Kidney epithelial cell (primary cell): ENCODE measurements at places on chromosomes 2 and 18. TPM values are rescaled to one million over a fixed set of nuclear protein-coding genes. Genes with fewer than 3 reads are reported as not detected.

AQP12B gene
- total RNA-seq = not detected in 2 replicates

DNA sequence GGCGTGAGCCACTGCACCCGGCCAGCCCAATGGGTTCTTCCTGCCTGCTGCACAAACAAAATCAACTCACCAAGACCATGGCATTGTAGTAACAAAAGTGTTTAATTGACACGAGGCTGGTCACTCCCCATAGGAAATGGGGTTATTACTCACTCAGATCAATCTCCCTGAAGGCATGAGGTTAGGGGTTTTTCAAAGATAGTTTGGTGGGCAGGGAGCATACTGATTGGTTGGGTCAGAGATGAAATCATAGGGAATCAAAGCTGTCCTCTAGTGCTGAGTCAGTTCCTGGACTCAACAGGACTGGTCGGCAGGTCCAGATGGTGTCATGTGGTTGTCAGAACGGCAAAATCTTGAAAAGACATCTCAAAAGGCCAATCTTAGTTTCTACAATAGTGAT lies 122.1 kb downstream of the TMEM17 start:
- DNase-seq = no peak

ANKRD30B gene
- total RNA-seq = 0.07 and 0.08 TPM in 2 replicates

GRCh38 chr2:46471697-46472096 lies 7.7 kb upstream of the TMEM247 start:
- no peak for DNase-seq

- DNase-seq = no peak
Measured at GRCh38 chr2:231433990-231434389, 30.3 kb downstream of the NCL start.

MC5R gene
- not detected in 2 replicates for total RNA-seq

- DNase-seq = no peak
Measured at GRCh38 chr2:84649487-84650142, 133.3 kb downstream of the DNAH6 start.

GRCh38 chr18:58323866-58324762 lies 280.1 kb downstream of the NEDD4L start:
- no peak for DNase-seq

DNA sequence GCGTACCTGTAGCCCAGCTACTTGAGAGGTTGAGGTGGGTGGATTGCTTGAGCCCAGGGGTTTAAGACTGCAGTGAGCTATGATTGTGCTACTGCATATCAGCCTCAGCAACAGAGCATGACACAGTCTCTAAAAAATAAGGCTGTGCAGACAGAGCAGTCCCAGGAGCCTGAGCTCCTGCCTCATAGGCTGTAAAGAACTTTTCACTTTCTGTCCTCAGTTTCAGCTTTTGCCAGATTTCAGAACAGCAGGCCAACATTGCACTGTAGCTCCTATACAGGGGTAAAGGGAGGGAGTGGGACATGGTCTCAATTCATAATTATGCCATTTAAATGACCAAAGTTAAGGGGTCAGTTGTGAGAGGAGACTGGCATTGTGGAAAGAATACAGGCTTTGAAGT lies 150.6 kb downstream of the GALNT1 start:
- DNase-seq = no peak

CNDP1 gene
- not detected in 2 replicates for total RNA-seq

DNA sequence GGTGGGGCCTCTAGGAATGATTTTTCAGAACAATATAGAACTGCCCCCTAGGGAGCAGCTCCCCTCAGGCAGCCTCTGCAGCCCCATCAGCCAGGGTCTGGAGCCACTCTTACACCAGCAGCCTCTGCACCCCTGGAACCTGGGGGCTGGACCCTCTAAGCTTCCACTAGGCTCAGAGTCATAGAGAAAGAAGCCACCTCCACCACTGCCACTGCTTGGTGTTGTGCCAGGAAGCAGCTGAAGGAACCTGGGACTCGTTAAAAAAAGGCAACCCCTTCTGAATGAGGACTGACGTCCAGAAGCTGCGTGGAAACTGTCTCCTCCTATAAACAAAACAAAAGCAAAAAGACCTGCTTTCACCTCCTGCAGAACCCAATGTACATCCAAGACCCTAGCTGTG lies 98.1 kb upstream of the HS6ST1 start:
- no peak for DNase-seq

SCN7A gene
- total RNA-seq = 0.08 and 0.34 TPM in 2 replicates

DNA sequence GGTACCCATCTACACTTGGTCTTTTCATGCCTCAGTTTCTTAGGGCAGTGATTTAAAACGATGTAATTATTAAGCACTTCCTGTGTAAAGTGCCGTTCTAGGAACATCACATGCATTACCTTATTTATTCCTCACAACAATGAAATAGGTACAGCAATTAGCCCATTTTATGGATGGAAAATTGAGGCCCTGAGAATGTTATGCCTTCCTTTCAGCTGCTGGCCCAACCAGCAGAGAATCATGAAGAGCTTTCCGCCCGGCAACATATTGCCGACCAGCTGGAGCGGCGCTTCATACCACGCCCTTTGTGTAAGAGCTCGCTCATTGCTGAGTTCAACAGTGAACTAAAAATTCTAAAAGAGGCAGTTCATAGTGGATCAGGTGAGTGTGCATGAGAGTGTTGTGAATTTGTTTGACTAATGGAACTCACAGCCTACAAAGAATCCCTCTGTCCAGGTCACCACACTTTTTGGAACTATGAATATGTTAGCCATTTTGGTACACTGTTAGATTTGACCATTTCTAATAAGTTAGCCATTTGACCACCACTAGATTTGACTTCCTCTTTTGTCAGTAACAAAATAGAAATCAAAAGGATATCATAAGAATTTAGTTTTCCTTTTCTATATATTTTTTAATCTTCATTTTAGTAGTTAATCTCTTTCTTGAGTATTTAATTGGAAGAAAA lies 25.6 kb upstream of the RPE start:
- DNase-seq = no peak

DNA sequence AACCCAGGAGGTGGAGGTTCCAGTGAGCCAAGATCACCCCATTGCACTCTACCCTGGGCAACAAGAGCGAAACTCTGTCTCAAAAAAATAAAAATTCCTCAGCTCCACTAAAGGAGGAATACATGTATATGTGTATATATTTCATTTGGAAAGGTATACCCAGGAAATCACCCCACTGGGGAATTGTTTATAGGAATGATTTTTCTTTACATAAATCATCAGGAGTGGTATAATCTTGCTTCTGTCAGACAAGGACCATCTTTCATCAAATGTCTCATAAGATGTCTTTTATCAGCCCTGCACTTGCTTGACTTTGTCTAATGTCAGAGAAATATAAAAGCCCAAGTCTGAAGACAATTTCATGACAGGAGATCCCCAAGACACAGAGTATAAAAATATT lies 709.1 kb downstream of the LRRTM4 start:
- no peak for DNase-seq
